Stimulated activated CD8-positive, alpha-beta memory T cell treated with anti-CD3 and anti-CD28 coated beads, Interleukin-7, amount 100 ng/mL, for 1 hour (primary cell): ENCODE measurements at places on chromosomes 3 and 15.

- no peak for DNase-seq
Observed at GRCh38 chr3:13851091-13851849, 28.6 kb downstream of the WNT7A start.

DNA sequence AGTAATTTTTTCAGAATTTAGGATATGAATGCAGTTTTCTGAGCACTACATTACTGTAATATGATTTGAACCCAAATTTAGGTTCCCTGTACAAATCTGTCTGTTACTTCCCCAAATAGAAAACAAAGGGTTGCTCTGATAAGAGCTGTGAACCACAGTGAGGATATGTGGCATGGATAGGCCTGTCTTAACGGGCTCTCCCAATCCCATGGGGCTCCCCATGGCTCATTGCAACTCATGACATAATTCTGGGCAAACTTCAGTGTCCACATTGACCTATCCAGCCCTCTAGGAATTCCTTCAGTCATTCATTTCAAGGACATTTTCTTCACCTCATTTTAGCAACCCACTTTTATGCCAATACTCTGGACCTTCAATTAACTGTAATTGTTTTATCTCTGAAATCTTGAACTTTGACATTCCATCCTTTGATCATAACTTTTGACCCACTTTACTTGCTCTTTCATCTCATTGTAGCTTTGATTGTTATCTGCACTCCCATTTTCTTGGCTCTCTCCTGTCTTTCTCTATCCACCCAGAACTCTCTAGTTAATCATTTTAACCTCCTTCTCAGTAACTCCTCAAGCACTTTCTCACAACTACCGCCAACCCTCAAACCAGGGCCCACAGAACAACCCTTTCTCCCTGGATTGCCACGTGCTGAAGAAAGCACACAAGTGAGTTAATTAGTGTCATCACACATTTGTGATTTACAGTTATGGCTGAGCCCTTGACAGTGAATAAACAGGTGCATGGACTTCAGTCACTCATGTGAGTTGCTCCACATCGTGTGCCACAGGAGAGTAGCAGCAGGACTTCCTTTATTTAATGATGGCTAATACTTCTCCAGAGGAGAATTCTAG, 94.9 kb upstream of the AADACL2 start:
- no peak for DNase-seq

- DNase-seq = no peak
Observed at GRCh38 chr3:3631114-3631513, 168.1 kb upstream of the LRRN1 start.

DNA sequence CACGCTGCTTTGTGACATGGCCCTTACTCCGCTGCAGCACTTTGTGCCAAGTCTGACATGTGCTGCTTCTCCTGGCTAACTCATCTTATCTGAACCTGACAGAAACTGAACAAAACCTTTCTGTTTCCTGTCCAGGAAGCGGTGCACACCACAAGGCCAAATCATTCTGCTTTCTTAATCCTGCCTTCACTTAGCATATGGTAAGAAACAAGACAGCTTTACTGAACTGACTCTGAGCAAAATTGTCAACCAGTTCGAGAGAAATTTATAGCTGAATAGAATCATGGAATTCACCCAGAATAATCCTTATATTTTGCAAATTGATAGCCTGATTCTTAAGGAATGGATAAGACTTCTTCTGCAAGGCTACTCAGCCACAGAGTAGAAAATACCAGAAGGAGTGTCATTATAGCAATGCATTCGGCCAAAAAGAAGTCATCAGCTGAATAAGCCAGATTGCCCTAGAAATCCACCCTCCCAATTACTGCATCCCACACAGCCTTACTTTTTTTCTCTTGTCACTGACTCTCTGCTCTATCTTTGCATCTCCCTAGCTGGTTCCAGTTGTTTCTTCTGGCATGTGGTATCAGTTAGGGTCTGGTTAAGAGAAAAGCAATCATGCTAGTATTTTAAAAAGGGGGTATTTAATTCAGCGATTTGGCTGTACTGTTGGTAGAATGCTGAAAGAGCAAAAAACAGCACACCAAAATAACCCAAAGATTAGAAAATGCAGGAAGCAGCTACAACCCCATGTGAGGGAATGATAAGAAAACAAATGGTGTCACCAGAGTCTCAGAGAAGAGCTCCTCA, 41.6 kb upstream of the STRIT1 start:
- DNase-seq = no peak

DNA sequence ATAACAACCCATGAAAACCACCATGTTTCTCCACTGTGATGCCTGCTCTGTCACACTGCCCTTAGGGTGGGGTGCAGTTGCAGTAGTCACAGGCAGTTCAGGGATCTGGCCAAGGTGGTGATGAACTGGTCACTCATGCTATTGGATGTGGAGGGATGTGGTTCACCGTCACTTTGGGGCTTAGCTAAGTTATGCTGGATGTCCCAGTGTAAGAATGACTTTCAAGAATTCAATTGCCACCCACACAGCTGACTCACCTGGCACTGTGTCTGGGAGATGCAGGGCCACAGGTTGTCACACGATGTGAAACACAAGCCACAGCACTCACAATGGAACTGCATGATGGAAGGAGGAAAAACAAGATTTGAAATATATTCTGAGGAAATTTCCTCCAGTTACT, 146.1 kb upstream of the CTNNB1 start:
- DNase-seq = no peak

- no peak for DNase-seq
Observed at GRCh38 chr3:177041730-177042551, 155.3 kb downstream of the TBL1XR1 start.
